ENCODE measurements at places on chromosomes 1 and 21. TPM values are rescaled to one million over a fixed set of nuclear protein-coding genes. Genes with fewer than 3 reads are reported as not detected.

KRTAP19-1 gene
- not detected for polyA plus RNA-seq

UBL4B gene
- polyA plus RNA-seq = not detected

- no peak for DNase-seq
Observed at GRCh38 chr1:158999316-159000069, 10.2 kb upstream of the IFI16 start.

TCHH gene
- polyA plus RNA-seq = not detected

DNA sequence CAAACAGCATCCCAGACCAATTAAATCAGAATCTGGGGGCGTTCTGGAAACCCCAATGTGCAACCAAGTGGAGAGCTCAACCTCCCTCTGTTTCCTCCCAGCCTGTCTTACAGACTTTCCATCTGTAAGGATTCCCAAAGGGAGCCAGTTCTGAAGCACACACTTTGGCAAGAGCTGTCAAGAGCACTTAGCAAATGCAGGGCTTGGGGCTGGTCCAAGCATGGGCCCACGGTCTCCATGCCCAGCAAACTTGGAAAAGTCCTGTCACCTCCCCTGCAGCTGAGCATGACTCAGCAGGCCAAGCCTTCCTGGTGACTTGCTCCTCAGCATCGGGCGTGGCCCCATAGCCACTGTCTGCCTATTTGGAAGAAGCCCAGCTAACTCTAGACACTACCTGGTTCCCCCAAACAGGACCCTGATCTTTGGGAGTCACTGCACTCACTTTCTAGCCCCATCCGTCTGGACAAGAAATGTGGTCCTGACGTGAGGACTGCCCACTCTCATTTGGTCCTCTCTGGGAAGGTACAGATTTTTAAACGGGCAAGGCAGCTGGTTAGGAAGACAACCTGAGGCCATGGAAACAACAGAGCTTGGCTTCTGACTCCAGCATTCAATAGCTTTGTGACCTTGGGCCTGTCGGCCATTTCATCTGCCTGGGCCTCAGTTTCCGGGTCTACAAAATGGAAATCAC lies 16.9 kb downstream of the SLC2A1 start:
- DNase-seq = peak; percentile 70

GRCh38 chr1:63784489-63785390 lies 10.9 kb downstream of the ROR1 start:
- no peak for DNase-seq

DNA sequence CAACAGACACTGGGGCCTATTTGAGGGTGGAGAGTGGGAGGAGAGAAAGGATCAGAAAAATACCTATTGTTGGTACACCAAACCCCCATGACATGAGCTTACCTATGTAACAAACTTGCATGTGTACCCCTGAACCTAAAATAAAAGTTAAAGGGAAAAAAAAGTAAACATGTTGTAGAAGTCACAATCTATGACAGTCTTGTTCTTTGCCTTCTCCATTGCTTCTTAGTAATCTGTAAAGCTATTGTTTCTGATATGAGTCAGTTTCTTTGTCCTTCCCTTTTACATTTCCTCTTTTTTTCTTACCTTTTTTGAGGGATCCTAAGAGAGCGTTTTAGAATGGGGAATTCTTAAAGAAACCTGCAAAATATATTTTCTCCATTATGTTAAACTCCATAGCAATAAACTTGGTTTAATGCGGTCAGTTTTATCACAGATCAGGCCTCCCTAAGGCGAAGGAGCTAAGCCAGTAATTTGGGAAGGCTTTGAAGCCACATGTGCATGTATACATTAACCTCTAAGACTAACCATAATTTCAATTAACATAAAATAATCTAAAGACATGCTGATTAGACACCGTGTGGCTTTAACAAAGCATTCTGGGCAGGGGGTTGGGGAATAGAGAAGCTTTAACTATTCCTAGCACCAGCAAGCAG lies 77.8 kb upstream of the C1orf105 start:
- peak; percentile 2 for DNase-seq

DNA sequence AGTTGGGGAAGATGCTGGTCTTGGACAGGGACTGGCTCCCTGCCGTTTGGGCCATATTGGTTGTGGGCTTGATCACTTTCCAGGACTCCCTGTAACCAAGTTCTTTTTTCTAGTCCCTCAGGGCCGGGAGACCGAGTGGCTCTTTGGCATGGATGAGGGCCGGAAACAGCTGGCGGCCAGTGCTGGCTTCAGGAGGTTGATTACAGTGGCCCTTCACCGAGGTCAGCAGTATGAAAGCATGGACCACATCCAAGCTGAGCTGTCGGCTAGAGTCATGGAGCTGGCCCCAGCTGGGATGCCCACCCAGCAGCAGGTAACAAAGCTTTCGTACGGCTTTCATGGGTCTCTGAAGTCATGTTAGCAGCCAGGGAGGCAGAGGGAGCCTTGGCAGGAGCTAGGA lies 4.3 kb downstream of the METTL13 start:
- no peak for DNase-seq

- DNase-seq = no peak
Observed at GRCh38 chr1:9766759-9767442, 56.9 kb downstream of the CLSTN1 start.

DNA sequence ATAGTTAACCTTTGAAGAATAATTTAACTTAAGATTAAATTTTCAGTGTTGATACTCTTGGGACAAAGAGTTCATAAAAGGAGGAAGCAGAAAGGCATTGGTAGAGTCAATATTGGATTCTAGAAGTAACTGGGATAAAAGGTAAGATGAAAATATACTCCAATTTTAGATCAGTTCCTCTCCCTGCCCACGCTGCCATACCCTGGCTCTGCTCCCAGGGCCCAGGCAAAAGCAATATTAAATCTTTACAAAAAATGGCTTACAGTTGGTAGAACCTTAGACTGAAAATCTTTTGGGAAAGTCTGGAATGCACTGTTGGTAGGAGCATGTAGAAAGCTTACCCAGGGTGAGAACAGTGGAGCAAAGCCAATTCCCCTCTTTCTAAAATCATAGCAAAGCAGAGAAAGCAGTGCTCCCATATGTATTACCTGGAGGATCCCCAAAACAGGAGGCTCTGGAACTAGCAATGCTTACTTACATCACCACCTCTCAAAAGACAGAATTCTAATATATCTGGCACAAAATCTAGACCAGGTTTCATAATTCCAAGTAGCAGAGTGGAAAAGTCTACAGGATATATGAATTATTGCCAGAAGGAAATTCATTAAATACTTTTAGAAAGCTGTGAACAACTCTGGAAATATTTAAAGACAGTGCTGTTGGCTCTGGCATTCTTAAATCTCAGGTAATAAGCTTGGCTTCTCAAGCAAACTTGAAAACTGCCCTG lies 24.5 kb downstream of the KIAA0319L start:
- no peak for DNase-seq
